Fibroblast of lung (primary cell): ENCODE measurements at places on chromosomes 3 and 15. TPM values are rescaled to one million over a fixed set of nuclear protein-coding genes. Genes with fewer than 3 reads are reported as not detected.

DNA sequence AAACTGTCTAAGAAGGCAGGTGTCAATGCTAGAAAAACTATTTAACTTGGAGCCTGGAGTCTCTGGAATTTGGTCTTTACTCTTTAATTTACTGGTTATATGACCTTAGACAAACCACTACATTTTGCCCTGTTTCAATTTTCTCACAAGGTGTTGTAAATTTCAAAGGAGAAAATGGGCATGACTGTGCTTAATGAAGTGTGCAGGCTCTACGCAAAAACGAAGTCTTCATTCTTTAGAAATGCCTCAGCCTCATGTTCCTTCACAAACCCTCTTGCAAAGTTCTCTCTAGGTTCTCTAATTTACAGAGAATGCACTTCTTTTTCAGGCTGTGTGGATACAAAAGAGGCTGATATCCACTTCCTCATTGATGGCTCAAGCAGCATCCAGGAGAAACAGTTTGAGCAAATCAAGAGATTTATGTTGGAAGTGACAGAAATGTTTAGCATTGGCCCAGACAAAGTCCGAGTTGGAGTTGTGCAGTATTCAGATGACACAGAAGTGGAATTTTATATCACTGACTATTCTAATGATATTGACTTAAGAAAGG, 39.1 kb downstream of the COL6A5 start:
- H3K36me3 ChIP-seq, result no peaks in the 10 kb centered on the region
- no peak overlapping the region for H3K4me3 ChIP-seq
- no peak for DNase-seq
- no peak overlapping the region for H3K27ac ChIP-seq
- H3K4me1 ChIP-seq, result no peaks in the 10 kb centered on the region

GRCh38 chr3:25899352-25900101, 109.6 kb downstream of the OXSM start:
- no peak overlapping the region for H3K4me3 ChIP-seq
- H3K36me3 ChIP-seq, result no peaks in the 10 kb centered on the region
- DNase-seq, result no peak

GRCh38 chr3:148131990-148132638, 565.6 kb upstream of the AGTR1 start:
- peak; percentile 19 for DNase-seq
- H3K4me1 ChIP-seq, result peaks cover 4% of the 10 kb centered on the region
- H3K4me3 ChIP-seq, result no peak overlapping the region
- no peaks in the 10 kb centered on the region for H3K36me3 ChIP-seq
- no peak overlapping the region for H3K27ac ChIP-seq

DNA sequence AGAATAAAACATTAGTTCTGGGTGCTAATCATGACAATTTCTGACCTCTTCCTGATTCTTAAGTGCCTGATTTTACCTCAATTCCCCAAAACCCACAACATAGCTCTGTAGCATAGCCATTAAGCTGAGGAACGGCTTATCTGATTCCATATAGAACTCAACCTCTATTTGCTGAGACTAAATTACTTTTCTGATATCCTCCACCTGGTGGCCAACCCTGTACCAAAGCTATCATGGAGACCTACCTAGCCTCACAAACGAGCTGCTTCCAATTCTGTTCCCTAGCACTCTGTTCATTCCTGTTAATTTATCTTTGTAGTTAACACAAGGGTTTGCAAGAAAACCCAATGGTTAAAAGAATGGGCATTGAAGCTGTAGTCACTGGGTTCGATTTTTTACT, 245.2 kb downstream of the PLOD2 start:
- no peaks in the 10 kb centered on the region for H3K4me1 ChIP-seq
- no peak for DNase-seq
- no peaks in the 10 kb centered on the region for H3K27me3 ChIP-seq

DNA sequence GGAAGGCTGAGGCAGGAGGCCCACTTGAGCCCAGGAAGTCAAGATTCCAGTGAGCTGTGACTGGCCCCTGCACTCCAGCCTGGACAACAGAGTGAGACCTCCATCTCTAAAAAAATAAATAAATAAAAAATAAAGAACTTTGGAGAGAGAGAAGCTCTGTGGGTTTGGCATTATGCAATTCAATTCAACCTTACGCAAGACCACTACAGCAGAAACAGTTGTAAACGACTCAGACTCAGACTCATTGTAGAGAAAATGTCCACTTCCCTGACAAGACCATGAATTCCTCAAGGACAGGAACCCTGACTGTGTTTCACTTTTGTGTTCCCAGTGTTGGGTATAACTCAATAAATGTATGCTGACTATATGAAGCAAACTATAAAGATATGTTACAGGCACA, 90.3 kb upstream of the C3orf80 start:
- H3K27me3 ChIP-seq, result no peaks in the 10 kb centered on the region
- no peaks in the 10 kb centered on the region for H3K36me3 ChIP-seq
- H3K27ac ChIP-seq, result no peak overlapping the region
- H3K4me1 ChIP-seq, result peaks cover 2% of the 10 kb centered on the region
- peak; percentile 80 for DNase-seq
- H3K4me3 ChIP-seq, result no peak overlapping the region

- H3K4me3 ChIP-seq, result no peak overlapping the region
- no peak overlapping the region for H3K27ac ChIP-seq
- DNase-seq, result no peak
- H3K36me3 ChIP-seq, result no peaks in the 10 kb centered on the region
- no peaks in the 10 kb centered on the region for H3K4me1 ChIP-seq
These were observed 315.4 kb upstream of the LMCD1 start for GRCh38 chr3:8186213-8186612.

DNA sequence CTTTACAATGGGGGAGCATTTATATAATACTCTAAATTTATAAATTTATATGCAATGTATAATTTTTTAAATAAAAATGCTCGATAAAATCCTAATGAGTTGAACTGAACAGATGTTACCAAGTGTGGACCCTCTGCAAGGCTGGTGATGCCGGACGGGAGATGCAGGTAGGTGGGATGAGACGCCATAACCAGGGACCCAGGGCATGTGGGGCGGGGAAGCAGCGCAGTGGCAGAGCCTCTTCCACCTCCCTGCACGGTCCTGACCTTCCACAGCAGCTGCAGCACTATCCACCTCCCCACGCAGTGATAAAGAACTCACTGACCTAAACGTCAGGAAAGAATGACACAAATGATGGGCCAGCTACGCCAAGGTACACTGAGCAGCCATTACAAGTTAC, 12.8 kb downstream of the PCSK6 start:
- H3K27me3 ChIP-seq, result peaks cover 2% of the 10 kb centered on the region
- no peak overlapping the region for H3K4me3 ChIP-seq
- H3K4me1 ChIP-seq, result no peaks in the 10 kb centered on the region
- no peaks in the 10 kb centered on the region for H3K36me3 ChIP-seq
- no peak overlapping the region for H3K27ac ChIP-seq

DNA sequence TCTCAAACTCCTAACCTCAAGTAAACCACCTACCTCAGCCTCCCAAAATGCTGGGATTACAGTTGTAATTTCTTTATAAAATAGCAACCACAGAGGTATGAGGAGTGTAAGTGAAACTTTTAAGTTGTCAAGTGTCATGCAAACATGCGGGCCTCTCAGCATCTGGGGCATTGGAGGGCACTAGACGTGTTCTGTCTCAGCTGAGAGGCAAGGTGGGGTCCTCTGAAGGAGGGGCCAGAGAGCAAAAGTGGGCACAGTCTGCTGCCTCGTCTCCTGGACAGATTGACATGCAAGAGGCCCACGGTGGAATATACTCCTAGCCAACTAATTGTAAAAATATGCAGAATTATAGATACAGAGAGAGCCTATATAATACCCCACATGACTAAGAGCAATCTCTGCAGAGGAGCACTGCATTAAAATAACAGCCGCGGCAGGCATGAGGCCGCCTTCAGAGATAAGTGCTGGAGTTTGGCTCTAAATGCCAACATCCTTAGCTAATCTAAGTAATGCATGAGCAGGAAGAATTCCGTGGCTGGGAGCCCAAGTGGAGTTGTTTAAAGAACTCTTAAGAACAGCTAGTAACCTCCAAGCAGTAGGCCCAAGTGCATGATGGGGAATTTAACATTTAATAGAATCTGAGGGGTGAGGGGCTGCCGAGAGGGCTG, 87.8 kb upstream of the RNU6-1 start:
- H3K27me3 ChIP-seq, result no peaks in the 10 kb centered on the region
- H3K27ac ChIP-seq, result no peak overlapping the region
- H3K36me3 ChIP-seq, result no peaks in the 10 kb centered on the region

The TKT gene
- total RNA-seq, result 810 and 846 TPM in 2 replicates
